ENCODE measurements at places on chromosomes 1 and 21.

GRCh38 chr1:45518910-45519309, 2.8 kb downstream of the PRDX1 start:
- no peak for DNase-seq

DNA sequence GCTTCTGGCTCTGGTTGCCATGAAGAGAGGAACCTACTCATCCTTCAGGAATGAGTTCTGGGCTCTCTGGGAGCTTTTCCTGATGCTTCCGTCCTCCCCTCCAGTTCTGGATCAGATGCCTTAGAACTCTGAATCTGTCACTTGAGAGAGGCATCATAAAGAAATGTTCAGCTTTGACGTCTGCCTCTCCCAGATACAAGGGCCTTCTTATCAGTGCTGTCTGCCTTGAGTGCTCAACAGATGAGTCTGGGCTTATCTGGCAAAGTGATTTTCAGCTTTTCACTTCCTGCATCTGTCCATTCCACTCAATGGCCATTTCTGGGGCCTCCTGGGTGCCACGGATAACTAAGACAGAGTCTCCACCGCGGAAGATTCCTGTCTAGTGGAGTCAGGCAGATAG, 12.3 kb upstream of the OTUD3 start:
- no peak for DNase-seq

DNA sequence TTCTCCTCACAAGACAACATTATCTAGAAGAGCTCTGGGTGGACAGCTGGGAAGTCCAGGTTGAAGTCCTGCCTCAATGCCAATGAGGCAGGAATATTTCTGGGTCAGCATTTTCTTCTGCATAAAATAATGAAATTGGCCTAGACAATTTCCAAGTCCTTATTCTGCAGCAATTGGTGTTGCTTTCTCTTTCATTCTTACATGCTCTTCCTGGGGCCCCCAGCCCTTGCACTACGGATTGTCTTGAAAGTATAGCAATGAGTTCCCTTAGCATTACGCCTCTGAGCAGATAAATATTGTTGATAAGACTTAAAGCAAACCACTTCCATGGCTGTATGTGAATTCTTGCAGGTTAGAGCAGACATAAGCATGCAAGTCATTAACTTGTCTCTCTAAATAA, 188.5 kb downstream of the TGFBR3 start:
- no peak for DNase-seq

GRCh38 chr1:112807999-112808398, 92.9 kb upstream of the PPM1J start:
- DNase-seq: no peak

GRCh38 chr1:44035726-44036408, 4.6 kb upstream of the SLC6A9 start:
- peak; percentile 64 for DNase-seq

- no peak for DNase-seq
Observed at GRCh38 chr21:44763050-44763378, 38.6 kb downstream of the UBE2G2 start.

DNA sequence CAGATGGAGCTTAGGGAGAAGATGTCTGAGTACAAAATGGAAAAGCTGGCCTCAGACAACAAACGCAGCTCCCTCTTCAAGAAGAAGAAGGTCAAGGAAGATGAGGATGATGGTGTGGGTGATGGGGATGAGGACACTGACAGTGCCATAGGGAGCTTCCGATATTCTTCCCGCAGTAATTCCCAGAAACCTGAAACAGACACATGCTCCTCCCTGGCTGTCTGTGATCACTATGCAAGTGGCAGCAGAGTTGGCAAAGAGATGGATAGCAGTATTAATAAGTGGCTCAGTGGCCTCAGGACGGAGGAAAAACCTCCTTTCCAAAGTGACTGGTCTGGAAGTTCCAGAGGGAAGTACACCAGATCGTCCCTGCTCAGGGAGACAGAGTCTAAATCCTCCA, 33.8 kb downstream of the STYXL2 start:
- DNase-seq: no peak

DNA sequence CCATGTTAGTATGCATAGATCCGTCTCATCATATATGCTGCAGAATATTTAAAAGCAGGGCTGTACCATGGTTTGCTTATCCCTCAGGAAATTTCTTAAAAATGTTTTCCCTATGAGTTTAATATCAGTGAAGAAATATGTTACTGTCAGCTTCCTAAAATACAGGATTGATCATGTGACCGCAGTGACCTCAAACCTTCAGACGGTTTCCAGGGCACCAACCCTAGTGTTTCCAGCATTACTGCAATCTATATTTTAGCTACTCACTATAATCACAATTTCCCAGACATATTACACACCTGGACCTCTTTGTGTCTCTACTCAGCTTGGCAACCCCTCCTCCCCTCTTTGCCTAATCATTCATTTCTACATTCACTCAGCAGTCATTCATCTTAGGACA, 7.7 kb upstream of the SDHB start:
- no peak for DNase-seq

DNA sequence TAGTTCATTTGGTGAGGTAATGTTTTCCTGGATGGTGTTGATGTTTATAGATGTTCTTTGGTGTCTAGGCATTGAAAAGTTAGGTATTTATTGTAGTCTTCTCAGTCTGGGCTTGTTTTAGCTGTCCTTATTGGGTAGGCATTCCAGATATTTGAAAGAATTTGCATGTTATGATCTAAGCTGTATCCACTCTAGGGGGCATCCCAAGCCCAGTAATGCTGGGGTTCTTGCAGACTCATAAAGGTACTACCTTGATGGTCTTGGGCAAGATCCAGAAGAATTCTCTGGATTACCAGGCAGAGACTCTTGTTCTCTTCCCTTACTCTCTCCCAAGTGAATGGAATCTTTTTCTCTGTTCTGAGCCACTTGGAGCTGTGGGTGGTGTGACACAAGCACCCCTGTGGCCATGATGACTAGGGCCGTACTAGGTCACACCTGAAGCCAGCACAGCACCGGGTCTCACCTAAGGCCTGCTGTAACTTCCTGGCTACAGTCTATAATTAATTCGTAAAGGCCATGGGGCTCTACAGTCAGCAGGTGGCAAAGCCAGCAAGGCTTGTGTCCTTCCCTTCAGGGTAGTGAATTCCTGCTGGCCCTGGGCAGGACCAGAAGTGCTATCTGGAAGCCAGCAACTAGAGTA, 74.8 kb upstream of the PDE4B start:
- no peak for DNase-seq

- no peak for DNase-seq
Observed at GRCh38 chr1:248779350-248779749, 23.8 kb upstream of the LYPD8 start.

- DNase-seq: no peak
Observed at GRCh38 chr1:235999259-235999925, 65.5 kb downstream of the NID1 start.

- peak; percentile 83 for DNase-seq
Observed at GRCh38 chr1:41366455-41367287, 5.4 kb downstream of the FOXO6 start.

DNA sequence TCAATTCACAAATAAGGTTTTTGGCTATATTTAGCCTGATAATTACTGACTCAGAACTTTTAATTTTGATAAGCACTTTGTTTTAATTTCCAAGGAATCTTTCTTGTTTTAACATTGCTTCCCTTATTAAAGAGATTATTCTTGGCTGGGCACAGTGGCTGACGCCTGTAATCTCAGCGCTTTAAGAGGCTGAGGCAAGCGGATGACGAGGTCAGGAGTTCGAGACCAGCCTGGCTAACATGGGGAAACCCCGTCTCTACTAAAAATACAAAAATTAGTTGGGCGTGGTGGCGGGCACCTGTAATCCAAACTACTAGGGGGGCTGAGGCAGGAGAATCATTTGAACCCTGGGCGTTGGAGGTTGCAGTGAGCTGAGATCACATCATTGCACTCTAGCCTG, 13.8 kb downstream of the ALG14 start:
- DNase-seq: no peak

DNA sequence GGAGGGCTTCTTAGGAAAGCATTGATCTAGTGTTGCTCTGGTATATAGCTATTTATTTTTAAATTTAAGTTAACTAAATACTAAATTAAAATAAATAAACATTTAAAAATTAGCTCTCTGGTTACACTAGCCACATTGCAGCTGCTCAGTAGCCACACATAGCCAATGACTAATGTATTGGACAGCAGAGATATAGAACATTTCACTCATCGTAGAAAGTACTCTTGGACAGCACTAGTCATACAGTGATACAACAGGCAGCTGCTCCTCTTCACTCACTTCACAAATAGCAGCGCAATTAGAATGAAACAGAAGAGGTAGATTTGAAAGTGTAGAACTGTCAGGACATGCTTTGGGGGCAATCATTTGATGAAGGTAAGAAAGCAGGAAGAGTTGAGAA, 245.4 kb downstream of the PBX1 start:
- no peak for DNase-seq

DNA sequence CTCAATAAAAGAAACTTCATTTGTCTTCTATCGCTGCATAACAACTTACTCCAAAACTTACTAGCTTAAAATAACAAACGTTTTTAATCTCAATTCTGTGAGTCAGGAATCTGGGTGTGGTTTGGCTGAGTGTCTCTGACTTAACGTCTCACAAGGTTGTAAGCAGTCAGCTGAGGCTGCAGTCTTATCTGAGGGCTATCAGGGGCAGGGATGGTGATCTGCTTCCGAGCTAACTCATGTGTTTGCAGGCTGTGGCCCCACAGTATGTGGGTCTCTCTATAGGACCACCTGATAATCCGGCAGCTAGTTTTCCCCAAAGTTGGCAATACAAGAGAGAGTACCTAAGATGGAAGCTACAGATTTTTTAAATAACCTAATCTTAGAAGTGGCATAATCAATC, 234.2 kb upstream of the FGGY start:
- no peak for DNase-seq

GRCh38 chr1:160200786-160201185, 4.4 kb upstream of the PEA15 start:
- no peak for DNase-seq

DNA sequence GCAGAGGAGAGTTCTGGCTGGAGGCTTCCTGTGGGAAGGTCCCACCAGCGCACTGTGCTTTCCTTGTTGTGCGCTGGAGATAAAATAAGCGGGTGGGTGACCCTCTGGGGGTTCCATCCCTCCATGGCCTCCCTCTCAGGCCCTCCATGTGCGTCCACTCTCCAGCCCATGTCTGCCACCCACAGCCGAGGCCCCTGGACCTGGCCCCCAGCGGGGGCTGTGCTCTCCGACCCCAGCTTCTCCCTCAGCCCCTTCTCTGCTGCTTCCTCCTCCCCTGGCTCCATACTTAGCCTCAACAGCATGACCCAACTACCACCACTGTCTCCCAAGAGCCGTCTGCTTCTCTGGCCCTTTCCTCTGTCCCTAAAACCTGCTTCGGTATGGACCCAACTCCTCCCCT, 61.4 kb downstream of the GNG4 start:
- DNase-seq: no peak

- DNase-seq: no peak
Observed at GRCh38 chr1:151512801-151513625, 1.8 kb downstream of the CGN start.

GRCh38 chr21:21146587-21147373, 148.6 kb downstream of the NCAM2 start:
- DNase-seq: no peak

GRCh38 chr21:43873673-43874072, 8.7 kb downstream of the AGPAT3 start:
- DNase-seq: no peak

- DNase-seq: no peak
Observed at GRCh38 chr1:68180441-68181164, 51.7 kb downstream of the WLS start.

- no peak for DNase-seq
Observed at GRCh38 chr1:40795811-40796586, 12.4 kb downstream of the KCNQ4 start.

Data from SK-N-SH (cell line).